ENCODE measurements at places on chromosomes 16 and 17. TPM values are rescaled to one million over a fixed set of nuclear protein-coding genes. Genes with fewer than 3 reads are reported as not detected.

The TM4SF5 gene
- total RNA-seq, result not detected

The CCL4L2 gene
- total RNA-seq, result 56.5 TPM

The CCL5 gene
- total RNA-seq, result 973 TPM

The PDILT gene
- not detected for total RNA-seq

The MYLK3 gene
- total RNA-seq, result not detected

The VTN gene
- total RNA-seq, result 0.18 TPM

The ZNF469 gene
- 0.84 TPM for total RNA-seq

The RAB11FIP4 gene
- total RNA-seq, result 35.5 TPM

The KRT17 gene
- 0.80 TPM for total RNA-seq

The COX6A2 gene
- not detected for total RNA-seq

The MYO15B gene
- total RNA-seq, result 12.4 TPM

The ZNF668 gene
- total RNA-seq, result 20.5 TPM

The FLYWCH2 gene
- 19.7 TPM for total RNA-seq
